Activated CD8-positive, alpha-beta memory T cell treated with anti-CD3 and anti-CD28 coated beads for 24 hours (primary cell): ENCODE measurements at places on chromosomes 11 and 22.

GRCh38 chr11:107545101-107545514, 20.4 kb downstream of the ALKBH8 start:
- DNase-seq, result no peak

GRCh38 chr11:61752117-61752924, at the start of gene MYRF:
Gene MYRF (plus strand): TSS chr11:61752636. CDS start chr11:61752745, 109 bp downstream.
- DNase-seq, result peak; percentile 87

DNA sequence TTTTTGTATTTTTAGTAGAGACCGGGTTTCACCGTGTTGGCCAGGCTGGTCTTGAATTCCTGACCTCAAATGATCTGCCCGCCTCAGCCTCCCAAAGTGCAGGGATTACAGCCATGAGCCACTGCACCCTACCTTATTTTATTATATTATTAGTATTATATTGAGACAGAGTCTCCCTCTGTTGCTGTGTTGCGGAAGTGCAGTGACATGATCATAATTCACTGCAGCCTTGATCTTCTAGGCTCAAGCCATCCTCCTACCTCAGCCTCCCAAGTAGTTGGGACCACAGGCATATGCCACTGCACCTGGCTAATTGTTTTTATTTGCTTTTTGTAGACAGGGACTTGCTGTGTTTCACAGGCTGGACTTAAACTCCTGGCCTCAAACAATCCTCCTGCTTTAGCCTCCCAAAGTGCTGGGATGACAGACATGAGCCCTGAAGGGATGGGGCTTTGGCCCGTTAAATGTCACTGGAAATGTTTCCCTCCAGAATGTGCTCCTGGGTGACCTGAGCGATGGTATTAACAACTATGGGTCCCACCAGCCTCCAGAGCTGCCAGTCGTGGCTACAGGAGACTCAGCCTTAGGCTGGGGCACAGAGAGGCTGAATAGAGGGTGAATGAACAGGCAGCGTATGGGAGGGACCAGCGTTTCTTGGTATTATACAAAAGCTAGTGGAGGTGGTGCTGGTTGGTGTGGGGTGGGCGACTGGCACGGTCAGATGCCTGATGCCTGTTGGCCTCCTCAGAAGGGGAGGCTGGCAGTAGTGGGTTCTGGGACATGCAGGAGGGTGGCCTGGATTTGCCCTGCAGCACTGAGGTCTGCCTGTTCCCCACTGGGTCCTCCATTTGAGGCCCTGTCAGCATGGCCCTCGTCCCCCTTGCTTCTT, 7.3 kb downstream of the TANGO2 start:
- DNase-seq, result no peak

DNA sequence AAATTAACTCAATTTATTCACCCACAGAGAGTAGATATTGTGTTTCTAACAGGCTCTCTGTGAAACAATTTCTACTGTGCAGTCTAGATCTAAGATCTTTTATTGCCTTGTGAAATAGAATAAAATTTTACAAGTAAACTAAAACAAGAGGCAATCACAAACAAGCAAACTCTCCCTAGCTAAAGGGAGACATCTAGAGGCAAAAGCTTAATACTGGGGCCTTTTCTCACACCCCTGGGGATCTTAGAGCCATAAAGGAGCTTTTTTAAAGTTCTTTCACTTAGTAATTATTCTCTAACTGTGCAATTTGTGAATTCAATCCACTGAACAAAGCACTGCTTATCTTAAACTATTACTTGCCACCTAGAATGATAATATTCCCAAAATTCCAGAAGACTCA, 19.7 kb downstream of the ALG9 start:
- no peak for DNase-seq

DNA sequence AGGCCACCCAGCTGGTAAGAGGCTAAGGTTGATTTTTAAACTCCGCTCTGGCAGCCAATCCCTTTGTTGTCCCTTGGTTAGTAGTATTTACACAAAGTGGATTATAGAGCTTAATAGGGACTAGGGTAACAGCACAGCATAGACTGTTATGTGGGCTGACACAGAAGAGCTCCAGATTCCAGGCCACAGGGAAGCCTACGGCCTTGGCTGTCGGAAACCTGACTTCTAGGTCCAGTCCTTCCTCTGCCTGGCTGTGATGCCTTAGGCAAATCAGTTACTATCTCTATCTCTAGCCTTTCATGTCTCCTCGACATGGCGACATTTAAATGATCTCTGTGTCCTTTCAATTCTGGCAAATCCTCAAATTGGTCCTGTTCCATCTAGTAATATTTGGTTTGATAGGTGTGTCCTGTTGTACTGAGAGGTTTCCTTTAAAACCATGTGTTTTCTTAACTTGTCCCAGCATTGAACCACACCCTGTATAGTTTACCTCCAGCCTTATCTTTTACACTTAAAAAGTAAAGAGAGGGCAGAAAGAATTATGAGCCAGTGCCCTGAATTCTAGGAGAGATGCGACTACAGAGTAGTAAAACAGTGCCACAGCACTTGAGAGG, 4.2 kb downstream of the MMP1 start:
- no peak for DNase-seq

DNA sequence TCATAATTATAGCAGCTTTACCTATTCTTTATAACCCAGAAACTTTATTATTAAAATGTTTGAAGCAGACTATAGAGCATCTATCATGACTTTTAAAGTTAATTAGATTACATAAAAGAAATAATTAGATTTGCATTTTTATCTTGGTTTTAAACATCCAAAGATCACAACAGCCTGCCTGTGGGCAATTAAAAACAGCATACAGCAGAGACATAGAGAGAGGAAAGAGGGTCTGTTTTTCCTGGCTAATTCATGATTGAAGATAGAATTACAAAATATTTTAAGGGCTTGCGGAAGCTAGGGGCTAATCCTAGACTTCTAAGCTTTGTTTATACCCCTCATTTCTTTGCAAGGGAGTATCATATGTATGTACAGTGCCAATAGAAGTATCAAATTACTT, 178.1 kb downstream of the SOX6 start:
- DNase-seq, result no peak

DNA sequence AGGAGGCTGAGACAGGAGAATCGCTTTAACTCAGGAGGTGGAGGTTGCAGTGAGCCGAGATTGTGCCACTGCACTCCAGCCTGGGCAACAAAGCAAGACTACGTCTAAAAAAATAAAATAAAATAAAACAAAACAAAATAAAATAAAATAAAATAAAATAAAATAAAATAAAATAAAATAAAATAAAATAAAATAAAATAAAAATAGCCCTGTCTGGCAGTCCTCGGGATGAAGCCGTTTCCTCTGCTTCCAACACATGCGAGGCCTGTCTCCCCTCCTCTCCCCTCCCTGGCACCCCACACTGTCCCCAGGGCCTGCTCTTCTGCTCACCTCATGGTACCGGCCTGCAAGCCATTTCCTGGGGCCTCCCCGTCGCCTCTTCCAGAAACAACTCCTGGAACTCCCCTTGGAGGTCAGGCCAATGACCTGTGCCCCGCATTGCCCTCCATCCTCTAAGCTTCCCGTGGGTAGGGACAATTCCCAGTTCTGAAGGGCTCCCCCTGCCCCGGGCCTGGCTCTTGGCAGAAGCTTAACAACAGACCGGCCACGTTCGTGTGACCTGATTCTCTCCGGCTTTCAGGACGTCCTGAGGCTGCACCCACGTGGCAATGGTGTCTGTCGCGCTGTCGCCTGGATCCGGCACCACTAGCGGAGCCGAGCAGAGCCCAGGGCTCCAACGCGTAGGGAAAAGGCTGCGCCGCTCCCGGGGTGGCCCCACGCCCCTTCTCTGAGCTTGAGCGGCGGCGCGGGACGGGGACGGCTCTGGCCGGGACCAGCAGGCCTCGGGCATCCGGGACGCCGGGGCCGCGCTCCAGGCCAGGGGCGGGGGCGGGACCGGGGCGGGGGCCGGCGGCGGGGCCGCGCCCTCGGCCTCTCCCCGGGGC, 456 bp upstream of the PARVB start:
- peak; percentile 85 for DNase-seq

DNA sequence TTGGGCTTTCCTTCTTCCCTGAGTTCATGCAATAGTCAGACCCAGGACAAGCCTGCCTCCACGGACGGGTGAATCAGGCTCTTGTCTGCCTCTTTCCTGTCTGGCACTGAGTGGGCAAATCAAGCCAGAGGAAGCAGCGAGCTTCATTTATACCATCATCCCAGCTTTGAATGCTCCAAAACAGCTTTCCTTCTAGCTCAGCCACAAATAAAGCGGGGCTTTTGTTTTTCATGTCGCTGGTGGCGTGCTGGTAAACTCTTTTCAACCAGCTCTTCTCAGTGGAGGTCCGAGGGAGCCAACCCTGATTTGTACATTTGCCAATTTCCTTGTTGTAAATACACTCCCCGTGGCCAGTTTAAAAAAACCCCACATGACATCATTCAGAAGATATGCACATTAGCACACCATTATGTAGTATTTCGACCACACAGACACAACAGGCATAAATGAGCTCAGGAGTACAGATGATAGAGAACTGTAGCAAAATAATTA, 8.6 kb downstream of the C11orf91 start:
- no peak for DNase-seq

GRCh38 chr11:19735909-19736498, 23.4 kb downstream of the NAV2 start:
- DNase-seq, result no peak

DNA sequence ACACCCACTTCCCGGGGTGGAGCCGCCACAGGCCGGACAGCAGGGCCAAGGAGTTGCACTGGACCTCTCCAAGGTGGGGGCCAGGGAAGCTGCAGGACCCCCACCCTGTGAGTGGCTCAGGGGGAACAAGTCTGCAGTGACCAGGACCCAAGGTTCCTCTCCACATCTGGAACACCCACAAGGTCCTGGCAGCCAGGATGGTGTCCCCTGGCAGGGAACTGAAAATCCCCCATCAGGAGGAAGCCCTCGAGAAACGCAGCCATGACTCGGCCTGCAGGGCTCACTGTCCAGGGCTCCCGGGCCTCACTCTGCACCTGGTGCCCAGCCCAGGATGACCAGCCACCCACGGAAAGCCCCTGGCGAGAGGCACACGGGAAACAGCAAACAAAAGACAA, 11.5 kb downstream of the RNH1 start:
- no peak for DNase-seq

- DNase-seq, result no peak
Observed at GRCh38 chr11:11567936-11568650, 53.7 kb downstream of the GALNT18 start.

GRCh38 chr22:21926728-21927127, 25.9 kb downstream of the PPM1F start:
- DNase-seq, result no peak

DNA sequence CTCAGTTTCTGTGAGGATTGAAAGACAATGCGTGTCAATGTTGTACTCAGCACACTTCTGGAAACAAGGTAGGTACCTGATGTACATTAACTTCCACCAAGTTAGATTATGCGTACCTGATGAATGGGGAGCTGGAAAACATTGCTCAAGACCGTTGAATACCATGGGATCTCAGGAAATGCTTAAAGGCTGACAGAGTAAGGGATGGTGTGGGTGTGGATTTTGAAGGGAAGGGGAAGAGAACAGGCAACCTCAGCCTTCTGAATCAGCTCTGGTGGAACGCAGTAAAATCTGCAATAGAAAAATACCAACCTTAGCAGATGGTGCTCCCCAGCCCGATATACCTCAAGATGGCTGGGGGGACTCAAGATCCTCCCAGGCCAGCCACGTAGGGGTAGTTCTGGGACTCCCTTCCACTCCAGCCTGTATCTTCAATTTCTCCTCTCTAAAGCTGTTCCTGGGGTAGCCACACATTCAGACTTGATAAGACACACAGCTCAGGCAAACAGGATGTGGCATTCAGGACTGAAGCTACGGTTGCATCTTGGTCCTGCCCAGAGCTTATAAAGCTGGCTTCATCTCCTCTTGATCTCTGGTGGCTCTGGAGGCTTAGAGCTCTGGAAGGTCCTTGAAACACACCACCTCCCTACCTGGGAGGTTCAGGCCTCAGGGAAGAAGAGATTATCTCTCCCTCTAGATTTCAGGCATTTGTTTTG, 111.8 kb downstream of the CTNND1 start:
- no peak for DNase-seq

GRCh38 chr11:45906096-45906682, 882 bp downstream of the FREY1 start:
- no peak for DNase-seq

DNA sequence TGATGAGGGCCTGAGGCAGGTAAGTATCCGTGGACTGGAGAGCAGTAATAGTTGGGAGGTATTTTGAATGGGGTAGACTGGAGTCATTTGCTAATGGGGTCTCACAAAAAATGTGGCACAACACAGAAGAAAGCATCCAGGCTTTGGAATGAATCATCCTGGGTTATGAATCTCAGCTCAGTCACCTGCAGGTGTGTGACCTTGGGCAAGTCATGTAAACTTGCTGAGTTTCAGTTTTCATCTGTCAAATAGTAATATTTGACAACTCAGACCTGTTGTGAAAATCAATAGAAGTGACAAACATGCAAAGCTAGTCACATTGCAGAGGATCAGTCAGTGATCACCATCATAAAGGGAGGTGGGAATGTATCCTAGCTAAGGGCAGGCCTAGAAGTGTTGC, 232.0 kb upstream of the TENM4 start:
- DNase-seq, result no peak

DNA sequence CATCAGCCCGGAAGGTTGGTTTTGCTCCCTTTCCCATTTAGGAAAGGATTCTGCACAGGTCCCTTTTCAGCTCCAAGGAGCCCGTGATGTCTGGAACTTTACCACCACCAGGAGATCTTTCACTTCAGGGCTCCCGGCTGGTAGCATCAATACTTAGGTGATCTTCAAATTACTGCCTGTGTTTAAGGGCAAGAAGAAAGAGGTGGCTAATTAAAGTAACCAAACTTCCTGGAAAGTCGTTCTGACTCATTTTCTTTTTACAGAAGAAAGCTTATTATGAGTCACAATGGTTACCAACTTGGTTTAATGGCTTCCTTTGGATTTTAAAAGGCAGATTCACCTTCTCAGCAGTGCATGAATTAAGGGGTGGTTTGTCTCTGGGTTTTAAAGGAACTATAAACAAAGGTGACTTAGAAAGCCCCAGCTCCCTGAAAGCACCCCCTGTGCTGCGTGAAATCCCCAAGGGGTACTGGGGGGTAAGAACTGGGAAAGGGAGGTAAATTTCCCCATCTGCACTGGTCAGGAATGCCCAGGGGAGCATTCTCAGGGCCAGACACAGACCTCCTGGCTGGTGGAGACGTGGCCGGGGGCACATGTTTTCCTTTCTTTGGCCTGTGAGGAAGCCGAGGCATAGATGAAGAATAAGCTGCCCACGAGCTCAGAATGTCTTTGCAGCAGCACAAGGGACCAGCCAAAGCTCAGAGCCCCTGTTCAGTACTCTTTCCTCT, 8.8 kb downstream of the POU2F3 start:
- peak; percentile 65 for DNase-seq

GRCh38 chr11:119432484-119433357, 9.7 kb upstream of the THY1 start:
- DNase-seq, result no peak

GRCh38 chr11:74686792-74687191, 44.4 kb downstream of the CHRDL2 start:
- no peak for DNase-seq

GRCh38 chr11:32849761-32850160, 20.0 kb downstream of the PRRG4 start:
- no peak for DNase-seq

- DNase-seq, result no peak
Observed at GRCh38 chr11:16099343-16099900, 256.9 kb downstream of the SOX6 start.
